ENCODE measurements at places on chromosomes 7 and 10.

- no peak for DNase-seq
Observed at GRCh38 chr10:30093303-30093950, 34.0 kb upstream of the JCAD start.

- no peak for DNase-seq
Observed at GRCh38 chr10:8035006-8035640, 19.4 kb upstream of the GATA3 start.

GRCh38 chr7:14095233-14095950, 105.9 kb upstream of the ETV1 start:
- no peak for DNase-seq

DNA sequence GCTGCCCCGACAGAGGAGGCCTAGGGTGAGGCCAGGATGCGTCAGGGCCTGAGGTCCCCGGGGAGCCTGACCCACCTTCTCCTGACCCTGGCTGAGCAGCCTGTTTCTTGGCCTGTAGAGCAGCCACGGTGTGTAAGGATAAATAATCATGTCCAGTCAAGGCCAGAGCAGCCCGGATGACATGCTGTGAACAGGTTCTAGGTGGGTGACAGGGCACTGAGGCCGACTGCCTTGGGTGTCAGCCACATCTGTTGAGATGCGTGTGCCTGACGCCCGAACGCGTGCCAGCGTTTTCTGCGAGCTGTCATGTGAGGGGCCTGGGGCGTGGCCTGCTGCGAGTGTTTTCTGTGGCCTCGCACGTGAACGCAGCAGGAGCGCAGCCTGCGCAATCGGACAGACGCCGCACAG, 118.3 kb downstream of the FAM53B start:
- no peak for DNase-seq

DNA sequence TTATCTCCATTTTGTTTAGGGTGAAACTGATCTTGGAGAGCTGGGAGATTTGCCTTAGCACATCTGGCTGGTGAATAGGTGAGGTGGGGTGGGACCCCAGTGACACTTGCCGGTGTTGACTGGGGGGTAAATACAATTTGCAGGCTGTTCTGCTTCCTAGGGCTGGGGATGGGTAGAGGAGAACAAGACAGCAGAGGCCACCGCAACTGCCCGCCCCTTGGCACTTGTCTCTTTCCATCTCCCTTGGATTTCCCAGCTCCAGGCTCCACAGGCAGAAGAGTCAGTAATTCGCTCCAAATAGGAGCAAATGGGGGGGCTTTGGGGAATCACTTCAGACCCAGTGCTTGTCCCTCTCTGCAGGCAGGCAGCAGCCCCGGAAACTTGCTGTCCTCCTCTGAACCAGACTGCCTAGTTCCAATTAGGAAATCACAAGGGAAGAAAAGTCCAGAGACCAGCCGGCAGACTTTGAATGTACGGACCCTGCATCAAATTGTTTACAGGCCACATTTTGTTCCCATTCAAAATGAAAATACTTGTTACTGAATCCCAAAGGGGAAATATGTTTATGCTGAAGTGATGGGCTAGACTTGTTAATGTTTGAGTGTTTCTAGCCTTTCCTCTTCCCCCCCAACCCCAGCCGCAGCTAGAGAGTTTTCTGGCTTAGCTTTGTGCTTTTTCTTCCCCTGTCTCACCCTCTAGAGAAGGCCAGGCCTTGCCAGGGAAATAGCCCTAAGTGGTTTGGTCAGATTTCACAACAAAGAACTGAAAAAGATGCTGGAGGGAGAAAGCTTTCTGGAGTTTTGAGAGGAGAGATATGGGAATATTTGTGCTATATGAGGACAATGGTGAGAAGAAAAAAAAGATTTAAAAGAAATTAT, 10.0 kb upstream of the INPP5F start:
- no peak for DNase-seq

GRCh38 chr7:30782690-30783089, 11.5 kb downstream of the MINDY4 start:
- no peak for DNase-seq

- DNase-seq: no peak
Observed at GRCh38 chr7:117019287-117019686, 66.0 kb downstream of the ST7 start.

GRCh38 chr10:14247377-14248116, 83.2 kb downstream of the FRMD4A start:
- DNase-seq: no peak

GRCh38 chr7:14432924-14433323, 443.5 kb upstream of the ETV1 start:
- DNase-seq: no peak
